ENCODE measurements at places on chromosomes 12 and 14.

GRCh38 chr12:7917392-7918267 is 18.4 kb downstream of the SLC2A3 start:
- DNase-seq, result no peak

GRCh38 chr14:99402950-99403349 is 77.7 kb downstream of the SETD3 start:
- DNase-seq, result no peak

DNA sequence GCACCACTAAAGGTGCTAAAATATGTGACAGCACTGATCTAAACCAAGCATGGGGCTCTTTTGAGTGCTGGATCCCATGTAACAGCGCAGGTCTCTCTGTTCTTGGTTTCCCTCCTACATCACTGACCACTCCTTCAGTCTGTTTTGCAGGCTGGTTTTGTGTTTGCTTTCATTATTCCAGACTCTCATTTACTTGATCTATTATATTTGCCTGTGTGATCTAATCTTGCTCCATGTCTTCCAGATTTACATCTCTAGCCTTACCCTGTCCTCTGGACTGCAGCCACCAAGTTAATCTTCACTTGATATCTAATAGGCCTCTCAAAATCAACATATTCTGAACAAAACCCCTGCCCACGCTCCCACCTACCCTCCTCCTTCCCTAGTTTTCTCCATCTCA is 8.6 kb downstream of the GLIPR1 start:
- no peak for DNase-seq

DNA sequence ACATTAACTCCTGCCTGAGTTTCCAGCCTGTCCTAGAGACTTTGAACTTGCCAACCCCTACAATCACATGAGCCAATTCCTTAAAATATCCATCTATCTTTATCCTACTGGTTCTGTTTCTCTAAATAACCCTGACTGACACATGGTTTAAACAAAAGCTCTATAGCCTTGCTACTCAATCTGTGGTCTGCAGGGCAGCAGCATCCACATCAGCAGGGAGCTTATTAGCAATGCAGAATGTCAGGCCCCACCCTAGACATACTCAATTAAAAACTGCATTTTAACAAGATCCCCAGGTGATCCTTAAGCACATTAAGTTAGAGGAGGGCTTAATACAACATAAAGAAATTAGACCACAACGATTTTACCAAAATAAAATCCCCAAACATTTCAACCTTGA is 108.3 kb upstream of the CPSF6 start:
- DNase-seq, result no peak

DNA sequence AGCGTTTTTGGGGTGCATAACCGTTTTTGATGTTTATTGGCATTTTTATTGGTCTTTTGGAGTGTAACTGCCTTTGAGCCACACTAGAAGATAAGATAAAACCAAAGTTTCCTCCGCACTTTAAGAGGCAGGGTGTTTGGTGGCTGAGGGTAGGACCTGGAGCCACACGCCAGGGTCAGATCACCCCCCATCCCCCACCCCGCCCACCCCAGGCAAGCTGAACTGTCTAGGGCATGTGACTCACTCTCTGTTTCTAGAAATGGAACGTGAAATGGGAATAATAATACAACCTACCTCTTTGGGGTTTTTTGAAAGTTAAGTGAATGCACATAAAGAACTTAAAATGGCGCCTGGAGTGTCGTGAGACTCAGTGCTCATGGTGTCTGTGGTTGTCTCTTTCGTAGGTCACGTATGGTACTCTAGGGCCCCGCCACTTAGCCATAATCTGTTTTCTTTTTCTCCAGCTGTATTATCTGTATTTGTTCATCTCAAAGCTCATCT is 56.0 kb downstream of the PPP2R5C start:
- DNase-seq, result no peak

DNA sequence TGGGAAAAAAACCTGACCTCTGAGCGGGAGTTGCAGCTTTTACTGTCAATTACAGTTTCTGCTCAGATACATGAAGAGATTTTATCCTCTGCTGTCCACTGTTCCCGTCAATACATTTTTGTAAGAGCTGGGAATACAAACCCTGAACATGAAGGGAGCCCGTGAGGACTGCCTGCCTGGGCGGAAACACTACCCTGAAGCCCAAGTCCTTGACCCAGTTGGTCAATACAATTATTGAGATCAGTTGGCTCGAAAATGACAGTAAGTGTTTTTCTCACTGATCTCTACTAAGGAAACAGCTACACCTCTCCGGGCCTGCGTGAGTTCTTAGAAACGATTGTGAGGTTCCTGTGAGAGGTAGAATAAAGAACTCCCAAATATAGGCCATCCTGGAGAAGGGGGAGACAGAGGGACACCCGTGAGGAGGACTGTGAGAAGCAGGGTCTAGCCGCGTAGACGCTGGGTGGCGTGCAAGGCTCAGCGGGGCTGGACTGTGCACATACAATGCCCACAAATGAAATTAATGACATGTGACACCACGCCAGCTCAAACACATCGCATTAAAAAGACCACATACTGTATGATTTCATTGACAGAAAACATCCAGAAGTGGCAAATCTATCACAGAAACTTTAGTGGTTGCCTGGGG is 509.5 kb downstream of the TMEM132D start:
- DNase-seq, result no peak

DNA sequence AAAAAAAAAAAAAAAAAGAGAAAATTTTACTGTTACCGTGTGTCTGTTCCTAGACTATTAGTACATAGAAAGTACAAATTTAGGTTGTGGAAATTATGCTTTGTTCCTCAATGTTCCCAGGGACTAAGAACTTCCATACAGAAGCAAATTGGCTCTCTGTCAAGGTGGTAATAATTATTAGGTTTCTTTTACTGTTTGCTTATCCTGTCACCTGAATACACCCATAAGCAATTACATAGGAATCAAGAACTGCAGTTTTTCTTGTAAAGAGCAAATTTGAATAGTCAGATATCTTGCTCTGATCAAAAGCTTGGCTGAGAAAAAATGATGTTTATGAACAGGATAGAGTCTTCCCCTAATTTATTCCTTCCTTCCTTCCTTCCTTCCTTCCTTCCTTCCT is 191.2 kb downstream of the AEBP2 start:
- DNase-seq, result no peak

- no peak for DNase-seq
These were observed 141.6 kb downstream of the GPHN start for GRCh38 chr14:66649498-66649897.

DNA sequence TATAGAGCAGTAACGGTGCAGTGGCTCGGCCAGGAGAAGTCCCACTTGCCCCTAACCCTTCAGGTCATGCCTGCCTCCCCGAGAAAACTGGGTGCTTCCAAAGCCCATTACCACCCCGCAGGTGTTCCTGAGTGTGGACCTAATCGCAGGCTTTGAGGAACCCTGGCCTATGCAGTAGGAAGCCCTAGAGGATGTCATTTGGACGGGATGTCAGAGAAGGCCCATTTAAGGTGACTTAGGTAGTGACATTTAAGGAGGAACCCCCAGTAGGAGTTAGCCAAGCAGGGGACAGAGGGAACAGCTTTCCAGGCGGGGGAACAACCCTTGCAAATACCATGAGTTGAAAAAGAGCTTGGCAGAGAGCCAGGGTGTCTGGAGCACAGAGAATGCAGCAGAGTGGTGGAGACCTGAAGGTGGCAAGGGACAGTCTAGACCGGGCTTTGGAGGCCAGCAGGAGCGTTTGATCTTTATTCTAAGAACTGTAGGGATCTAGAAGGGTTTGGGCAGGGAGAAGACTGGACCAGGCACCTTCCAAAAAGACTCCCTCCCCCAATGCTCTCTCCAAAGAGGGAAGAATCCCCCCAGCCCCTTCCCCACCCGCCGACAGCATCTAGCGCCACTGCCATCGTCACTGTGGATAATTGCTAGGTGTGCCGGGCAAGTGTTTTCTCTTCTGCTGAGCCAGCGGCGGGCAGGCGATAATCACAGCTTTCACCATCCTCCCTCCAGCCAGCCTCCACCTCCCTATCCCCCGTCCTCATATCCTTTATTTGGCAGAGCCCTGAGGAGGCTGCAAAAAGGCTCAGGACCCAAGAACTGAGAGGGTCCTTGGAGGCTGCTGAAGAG is 33.3 kb upstream of the BEGAIN start:
- DNase-seq, result no peak

- DNase-seq, result no peak
These were observed 95.1 kb downstream of the CAND1 start for GRCh38 chr12:67364228-67364627.

All from right atrium auricular region (tissue), 2 donors.